Sciatic nerve (tissue), 2 donors: ENCODE measurements at places on chromosomes 4 and X.

DNA sequence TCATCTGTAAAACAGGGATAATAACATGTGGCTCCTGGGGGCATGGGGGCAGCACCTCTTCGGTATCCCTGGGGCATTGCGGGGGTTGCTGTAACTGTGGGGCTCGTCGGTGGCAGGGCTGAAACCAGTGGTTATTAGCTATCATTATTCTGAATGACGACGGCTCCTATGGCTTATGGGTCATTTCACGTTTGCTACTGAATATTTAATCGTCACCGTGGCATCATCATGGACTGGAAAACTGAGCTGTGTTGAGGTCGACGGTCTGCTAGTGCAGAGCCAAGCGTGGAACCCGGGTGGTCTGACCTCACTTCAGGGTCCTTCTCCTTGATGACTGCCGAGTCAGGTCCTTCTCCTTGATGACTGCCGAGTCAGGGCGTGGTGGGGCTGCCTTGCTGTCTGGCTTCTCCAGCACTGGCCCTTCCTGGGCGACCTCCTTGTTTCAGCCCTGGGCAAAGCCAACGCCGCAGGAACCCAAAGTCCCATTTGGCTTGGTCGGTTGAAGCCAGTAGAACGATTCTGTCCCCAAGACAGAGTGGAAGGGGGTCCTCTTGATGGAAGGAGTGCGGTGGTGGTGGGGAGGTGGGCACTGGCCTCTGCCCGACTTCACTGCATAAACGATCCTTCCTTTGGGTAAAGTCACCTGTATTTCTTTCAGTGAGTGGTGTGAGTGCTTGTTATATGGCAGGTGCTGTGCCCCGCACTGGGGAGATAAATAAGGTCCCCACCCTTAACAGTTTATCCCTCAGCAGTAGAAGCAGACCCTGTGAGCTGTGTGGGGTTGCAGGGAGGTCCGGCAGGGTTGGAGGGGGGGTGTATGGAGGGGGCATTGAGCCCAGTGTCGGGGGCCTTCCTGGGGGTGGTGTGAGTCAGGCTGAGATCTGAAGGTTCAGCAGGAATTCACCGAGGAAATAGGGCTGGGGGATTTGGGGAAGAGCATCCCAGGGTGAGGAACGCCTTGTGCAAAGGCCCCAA is 40.8 kb downstream of the PSAPL1 start:
- peak; percentile 50 for DNase-seq

- no peak for DNase-seq
Measured at GRCh38 chrX:68508799-68509198, 9.9 kb downstream of the YIPF6 start.

GRCh38 chrX:617401-617800 is 13.2 kb upstream of the SHOX start:
- no peak for DNase-seq

DNA sequence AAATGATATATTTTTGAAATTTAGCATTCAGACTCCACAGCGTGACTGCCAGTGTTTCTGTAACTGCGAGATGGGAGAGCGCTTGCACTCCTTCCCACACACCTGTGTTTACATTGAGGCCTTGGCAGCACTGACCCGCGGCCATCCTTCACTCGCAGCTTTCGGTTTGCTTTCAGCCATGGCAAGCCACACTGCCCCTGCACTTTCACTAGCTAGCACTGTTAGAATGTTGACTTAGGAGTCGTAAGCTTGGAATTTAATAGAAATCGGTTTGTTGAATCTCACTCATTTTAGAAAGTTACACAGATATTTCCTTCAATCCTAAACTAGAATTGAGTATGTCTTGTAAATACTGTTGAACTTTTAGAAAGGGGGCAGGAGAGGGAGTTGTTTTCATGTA is 136.2 kb downstream of the CFAP299 start:
- DNase-seq = no peak

GRCh38 chr4:105453550-105454205 is 20.2 kb downstream of the PPA2 start:
- no peak for DNase-seq

DNA sequence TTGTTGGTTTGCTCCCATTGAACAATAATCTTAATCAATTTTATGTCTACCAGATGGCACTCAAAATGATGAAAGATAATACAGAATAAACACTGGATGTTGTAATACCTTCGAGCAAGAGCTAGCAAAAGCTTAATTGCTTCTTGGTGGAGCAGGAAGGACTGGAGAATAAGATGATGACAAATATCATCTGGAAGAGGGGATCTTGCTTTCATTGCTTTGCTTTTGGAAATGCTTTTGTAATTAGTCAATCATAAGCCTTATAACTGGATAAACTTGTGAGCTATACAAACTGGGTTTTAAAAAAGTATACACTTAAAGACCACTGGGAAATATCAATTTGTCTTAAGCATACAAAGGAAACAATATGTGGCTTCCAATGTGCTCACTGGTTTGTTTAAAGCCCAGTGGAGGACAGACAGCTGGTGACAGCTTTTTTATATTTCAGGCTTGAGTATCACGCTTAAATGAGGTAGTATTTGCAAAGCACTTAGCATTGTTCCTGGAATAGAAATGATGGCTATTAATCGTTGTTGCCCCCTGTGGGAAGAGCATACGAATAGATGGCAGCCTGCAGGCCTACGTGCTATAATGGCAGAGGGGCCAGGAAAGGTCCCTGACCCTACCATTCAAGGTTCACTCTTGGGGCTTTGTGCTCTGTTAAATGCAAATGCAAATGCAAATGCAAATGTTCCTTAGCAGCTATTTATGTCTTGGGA is 61.2 kb downstream of the TMEM150C start:
- no peak for DNase-seq
